ENCODE measurements at places on chromosomes 7 and 10. TPM values are rescaled to one million over a fixed set of nuclear protein-coding genes. Genes with fewer than 3 reads are reported as not detected.

GRCh38 chr10:128050936-128051335 lies 75.3 kb downstream of the MKI67 start:
- no peak for DNase-seq

Gene EVX1
- not detected for total RNA-seq

Gene PKD2L1
- total RNA-seq = not detected

Gene GARIN1A
- 1.5 TPM for total RNA-seq

DNA sequence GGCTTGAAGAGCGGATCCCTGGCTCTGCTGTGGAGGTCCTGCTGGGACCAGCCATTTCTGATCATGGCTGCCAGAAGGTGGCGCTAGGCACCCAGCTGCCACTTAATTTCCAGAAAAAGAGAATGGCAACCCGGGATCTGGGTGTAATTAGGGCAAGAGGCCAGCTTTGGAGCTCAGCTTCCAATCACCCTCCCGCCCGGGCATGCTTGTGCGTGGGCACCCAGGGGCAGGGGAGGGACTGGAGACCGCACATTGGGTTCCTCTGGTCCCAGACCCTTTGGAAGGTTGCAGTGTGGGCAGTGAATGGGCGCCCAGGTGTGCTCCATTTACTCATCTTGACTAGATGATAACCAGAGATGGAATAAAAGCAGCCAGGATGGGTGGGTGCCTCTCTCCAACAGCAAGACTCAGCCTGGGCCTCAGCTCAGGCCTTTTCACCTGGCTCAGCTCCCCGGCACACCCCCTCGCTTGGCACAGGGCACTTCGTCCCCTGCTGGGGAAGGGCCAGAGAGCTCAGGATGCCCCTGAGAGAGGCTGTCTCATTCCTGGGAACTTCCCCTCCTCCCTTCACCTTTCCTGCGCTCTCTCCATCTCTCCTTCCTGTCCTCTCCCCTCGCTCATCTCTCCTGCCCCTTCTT lies 14.7 kb downstream of the FAM241B start:
- peak; percentile 58 for DNase-seq

DNA sequence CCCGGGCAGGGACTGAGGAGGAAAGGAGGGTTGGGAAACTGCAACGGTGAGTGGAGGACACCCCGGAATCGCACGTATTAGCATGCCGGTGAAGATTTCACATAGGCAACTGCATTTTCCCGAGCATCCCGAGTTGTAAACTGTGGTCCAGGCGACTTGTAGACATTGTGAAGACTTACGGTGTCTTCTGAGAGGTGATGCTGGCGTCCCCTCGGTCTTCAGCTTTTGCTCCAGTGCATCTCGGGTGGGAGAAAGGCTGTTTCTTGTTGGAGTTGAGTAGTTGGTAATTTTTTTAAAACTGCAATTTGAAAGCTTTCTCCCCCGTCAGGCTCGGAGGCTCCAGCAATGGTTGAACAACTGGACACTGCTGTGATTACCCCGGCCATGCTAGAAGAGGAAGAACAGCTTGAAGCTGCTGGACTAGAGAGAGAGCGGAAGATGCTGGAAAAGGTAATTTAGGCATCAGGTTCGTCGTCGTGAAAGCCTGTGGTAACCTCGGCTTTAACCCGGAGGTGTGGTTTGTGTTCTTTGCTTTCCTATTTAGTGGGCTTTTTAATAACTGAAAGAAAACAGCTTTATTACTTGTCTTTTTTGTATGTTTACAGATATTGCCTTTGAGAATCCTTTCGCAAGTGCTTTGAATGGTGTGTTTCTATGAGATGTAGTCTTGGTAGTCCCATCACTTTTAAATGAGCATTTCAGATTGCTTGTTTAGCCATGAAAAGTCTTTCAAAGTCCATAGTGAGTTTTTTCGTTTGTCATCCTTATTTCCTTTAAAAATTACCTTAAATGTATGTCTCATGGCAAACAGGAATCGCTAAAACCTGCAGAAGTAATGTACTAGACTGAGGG lies 687 bp downstream of the HELLS start:
- peak; percentile 30 for DNase-seq
